Fibroblast of upper back skin (primary cell): ENCODE measurements at places on chromosomes 12 and 14.
A peak's percentile ranks its signal among the peaks of the same experiment; 100 is the strongest.

- DNase-seq: no peak
Measured at GRCh38 chr12:45883187-45883586, 107.2 kb downstream of the SCAF11 start.

GRCh38 chr12:1845886-1846285, 25.5 kb downstream of the LRTM2 start:
- DNase-seq: no peak

- no peak for DNase-seq
Measured at GRCh38 chr14:60220917-60221316, 28.1 kb upstream of the PPM1A start.

- no peak for DNase-seq
Measured at GRCh38 chr12:97567619-97568110, 105.1 kb downstream of the RMST start.

GRCh38 chr12:50004696-50005095, 20.6 kb downstream of the RACGAP1 start:
- DNase-seq: no peak

DNA sequence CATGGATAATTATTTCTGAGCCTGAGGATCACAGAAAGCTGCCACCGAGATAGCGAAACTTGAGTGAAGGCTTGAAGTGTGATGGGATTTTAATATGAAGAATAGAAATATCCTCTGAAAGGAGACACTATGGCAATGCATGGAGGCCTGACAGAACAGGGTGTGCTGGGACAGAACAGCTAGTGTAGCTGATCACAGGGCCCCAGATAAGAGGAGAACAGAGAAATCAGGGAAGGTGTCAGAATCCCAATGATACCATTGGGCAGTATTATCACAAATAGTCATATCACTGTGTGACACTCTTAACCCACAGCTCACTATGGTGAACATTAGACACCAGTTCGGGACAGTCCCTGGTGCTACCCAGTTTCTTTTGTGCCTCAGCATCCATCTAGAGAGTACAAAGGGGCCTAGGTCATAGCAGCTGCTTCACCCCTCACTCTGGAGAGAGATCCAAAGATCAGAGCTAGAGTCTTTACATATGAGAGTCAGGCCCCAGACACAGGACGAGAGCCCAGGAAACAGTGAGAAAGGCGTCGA, 506 bp upstream of the OR10P1 start:
- no peak for DNase-seq

GRCh38 chr14:38442208-38442607, 186.3 kb upstream of the CLEC14A start:
- DNase-seq: no peak

DNA sequence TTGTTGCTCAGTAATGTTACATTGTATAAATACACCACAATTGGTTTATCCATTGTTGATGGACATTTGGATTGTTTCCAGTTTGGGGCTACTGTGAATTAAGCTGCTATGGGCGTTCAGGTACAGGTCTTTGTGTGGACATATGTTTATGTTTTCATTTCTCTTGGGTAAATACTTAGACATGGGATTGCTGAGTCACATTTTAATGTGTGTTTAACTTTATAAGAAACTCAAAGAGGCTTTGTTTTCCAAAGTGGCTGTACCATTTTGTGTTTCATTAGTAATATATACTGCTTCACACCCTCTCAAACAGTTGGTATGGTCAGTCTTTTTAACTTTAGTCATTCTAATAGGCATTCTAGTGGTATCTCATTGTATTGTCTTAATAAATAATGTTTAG, 225.0 kb downstream of the SPTSSA start:
- DNase-seq: no peak

DNA sequence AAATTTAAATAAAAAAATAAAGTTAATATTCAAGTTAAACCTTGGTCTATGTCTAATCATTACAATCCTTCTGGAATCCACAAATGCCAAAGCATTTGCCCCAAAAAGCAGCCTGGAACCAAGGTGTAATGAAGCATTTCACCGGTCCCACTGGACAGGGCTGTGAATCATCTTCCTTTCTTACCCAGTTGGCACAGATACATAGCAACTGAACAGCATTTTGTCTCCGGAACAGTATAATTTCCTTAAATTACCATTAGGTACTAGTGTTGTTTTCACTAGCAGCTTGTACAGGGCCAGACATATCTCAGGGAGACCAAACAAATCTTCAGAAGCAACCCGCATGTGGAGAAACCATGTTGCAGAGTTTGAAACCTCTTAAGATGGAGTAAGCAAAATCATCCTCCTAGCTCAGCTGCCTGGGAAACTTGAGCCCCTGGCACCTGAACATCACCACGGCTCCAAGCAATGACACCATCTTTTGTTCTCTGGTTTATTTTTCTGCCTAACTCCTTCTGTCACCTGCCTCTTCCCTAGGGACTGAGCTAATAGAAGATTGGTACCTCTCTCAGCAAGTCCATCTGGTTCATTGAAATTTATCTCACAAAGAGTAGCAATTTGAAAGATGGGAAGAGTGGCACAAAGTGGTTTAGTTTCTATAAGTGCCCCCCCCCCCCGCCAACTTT, 17.9 kb upstream of the MDM1 start:
- DNase-seq: no peak

GRCh38 chr14:23306412-23307145, at the start of gene BCL2L2:
TSS of gene BCL2L2 (plus strand) at chr14:23306833. CDS start at chr14:23307768, 935 bp downstream.
- peak; percentile 88 for DNase-seq

DNA sequence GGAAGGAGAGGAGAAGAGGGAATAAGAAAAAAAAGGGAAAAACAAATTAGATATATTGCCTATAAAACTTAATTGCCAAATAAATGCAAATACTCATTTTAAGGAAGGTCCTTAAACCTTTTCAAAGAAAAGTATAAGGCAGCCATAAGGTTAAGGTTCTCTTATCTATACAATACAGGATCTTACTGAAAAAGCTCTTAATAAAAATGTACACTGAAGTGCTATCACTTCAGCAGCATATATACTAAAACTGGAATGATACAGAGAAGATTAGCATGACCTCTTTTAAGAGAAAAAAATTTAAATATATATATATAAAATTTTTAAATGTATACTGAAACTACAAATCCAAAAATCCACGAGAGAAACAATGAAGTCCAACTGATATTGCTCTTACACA, 65.6 kb downstream of the PPP2R5E start:
- DNase-seq: no peak

DNA sequence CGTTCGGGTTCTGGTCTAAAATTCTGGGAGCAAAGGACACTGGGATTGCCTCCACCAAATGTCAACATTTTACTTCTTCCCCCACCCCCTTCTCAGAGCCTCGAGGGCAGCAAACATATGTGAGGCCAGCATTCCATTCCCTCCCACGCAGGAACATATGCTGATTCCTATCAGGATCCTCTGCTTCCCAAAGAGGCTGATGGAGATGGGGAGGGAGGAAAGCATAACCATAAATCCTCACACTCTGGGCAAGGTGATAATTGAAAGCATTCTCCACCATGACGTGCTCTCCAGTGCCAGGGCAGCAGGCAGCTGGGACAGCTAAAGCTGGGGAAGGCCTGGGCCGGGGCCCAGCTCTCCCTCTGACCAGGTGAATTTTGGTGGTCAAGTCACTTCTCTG, 395.0 kb downstream of the ZFP36L1 start:
- DNase-seq: peak; percentile 94

- DNase-seq: no peak
Measured at GRCh38 chr14:65833267-65833880, 420.8 kb downstream of the FUT8 start.

GRCh38 chr14:61638595-61639387, 56.5 kb upstream of the HIF1A start:
- DNase-seq: no peak

DNA sequence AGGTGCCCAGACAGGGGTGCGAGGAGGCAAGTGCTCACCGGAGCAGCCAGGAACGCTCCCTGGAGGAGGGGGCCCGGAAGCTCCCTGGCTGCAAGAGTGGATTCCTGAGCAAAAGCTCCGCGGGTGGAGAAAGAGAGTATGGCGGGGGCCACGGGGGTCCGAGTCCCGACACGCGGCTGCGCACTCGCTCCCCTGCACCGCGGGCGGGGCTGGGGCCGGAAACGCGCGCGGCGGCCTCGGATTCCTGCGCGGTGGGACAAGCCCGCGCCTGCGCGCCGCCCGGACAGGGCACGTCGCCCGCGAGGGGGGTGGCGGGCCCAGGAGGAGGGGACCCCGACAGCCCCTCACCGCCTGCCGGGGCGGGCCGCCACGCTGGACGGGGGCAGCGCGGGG, 27.8 kb upstream of the GPR132 start:
- DNase-seq: peak; percentile 67

- DNase-seq: no peak
Measured at GRCh38 chr12:131620520-131620919, 90.4 kb upstream of the SFSWAP start.

DNA sequence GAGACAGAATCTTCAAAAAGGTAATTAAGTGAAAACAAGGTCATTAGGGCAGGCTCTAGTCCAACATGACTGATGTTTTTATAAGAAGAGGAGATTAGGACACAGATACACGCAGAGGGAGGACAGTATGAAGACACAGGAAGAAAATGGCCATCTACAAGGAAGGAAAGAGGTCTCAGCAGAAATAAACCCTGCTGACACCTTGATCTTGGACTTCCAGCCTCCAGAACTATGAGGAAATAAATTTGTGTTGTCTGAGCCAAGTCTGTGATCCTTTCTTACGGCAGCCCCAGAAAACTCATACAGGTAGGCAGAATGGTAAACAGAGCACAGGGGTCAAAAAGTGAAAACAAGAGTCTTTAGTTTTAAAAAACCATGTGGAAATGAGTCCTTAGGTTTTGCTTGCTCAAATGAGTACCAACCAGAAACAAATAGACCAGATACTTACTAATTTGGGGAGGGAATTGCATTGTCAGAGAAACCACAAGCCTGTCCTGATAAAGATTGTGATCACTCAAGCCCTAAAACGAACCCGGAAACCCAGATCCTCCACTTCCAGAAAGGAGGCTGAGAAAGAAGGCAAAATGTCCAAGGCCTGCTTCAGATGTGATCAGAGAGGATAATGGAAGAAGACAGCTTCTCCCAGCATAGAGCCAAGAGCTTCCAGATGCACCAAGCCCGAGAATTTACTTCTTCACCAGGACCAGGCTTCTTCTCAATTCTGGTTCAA, 93.9 kb downstream of the DUSP6 start:
- no peak for DNase-seq

GRCh38 chr14:93103392-93104080, 12.2 kb downstream of the ITPK1 start:
- no peak for DNase-seq

GRCh38 chr12:106941481-106942156, 14.1 kb upstream of the TMEM263 start:
- DNase-seq: no peak

DNA sequence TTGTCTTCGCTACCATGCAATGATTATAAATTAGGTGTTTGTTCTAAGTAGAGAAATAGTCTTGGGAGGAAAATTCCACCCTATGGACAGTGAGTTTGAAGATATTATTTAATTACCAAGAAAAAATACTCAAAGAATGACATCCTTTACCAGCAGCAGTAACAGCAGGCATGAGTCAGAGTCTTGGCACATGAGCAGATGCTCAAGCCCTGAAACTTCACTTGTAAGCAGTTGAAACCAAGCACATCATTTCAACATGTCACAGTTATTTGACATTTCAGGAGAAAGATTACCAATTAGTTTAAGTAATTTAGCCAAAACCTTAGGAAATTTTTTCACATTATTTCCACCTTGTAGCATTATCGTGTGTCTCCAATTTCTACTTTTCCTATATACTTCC, 99.2 kb downstream of the C12orf50 start:
- DNase-seq: peak; percentile 81

- DNase-seq: no peak
Measured at GRCh38 chr14:79420725-79421124, 790.6 kb downstream of the DIO2 start.

GRCh38 chr14:58177125-58177524, 22.8 kb upstream of the ACTR10 start:
- DNase-seq: no peak
